ENCODE measurements at places on chromosomes 4 and X.

- DNase-seq: peak; percentile 43
These were observed 252.9 kb upstream of the KLF3 start for GRCh38 chr4:38411092-38411491.

- DNase-seq: no peak
These were observed 44.7 kb downstream of the EVC start for GRCh38 chr4:5755679-5756078.

DNA sequence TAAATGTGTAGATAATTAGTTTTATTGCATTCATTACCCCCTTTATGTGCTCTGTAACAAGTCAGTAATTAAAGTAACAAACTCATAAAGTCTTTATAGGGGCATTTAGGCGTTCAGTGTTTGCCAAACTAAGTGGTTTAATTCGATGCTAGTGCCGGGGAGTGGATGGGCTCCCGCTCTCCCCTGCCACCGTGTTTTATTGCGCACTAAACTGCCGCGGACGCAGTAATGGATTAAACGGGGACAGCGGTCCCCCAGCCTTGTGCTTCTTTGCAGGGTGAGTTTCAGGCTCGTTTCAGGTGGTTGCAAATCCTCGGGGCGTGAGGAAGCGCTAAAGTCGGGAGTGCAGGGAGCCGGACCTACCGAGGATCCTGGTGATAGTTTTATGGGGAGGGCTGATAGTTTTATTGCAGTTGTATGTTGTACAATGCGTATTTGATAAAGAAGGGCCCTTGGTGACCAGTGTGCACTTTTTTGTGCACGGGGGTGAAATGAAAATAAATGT lies 1.6 kb upstream of the PHOX2B start:
- no peak for DNase-seq

DNA sequence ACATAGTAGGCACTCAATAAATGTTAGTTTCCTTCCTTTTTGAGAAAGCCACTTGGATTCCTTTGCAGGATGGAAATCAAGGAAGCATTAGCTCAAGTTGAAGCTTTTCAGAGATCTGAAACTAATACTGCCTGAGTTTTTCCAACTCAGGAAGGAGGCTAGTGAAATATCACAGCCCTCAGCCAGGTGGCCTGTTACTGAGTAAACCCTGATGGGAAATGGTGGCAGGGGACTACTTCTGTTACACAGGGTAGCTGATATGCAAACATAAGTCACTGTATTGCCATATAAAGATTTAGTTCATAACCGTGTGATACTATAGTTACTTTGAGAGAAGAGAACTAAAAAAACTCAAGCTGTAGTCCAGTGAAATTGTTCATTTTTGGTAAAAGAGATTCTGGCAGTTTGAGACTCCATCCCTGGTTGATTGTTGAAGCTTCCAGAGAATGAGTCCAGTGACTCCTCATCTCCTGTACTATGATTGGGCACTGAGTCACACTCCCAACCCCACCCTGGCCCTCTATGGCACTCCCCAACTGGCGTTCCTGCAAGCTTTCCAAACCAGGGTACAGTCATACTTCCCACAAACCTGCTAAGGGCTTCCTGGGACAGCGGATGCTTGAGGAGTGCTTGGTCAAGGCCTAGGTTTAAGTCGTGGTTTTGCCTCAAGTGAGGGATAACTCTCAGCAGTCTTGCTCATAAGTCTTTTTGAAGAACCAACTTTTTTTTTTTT lies 81.8 kb downstream of the MID1IP1 start:
- no peak for DNase-seq

DNA sequence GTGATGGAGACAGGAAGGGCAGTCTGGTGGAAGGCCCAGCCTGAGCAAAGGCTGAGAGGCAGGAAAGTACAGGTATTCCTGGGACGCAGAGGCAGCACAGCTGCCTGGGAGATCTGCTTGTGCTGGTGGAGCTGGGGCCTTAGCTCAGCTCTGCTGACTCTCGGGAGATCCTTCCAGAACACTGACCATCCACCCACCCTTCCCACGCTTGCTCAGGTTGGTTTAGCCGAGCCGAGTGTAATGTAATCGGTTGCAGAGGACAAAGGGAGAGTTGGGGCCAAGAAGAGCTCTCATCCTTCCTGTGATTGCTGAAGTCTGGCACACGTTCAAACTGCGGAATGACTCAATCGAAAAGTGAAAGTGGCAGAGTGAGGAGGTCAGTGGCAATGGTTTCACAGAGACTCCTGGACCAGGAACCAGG lies 43.1 kb upstream of the GPR78 start:
- peak; percentile 29 for DNase-seq

DNA sequence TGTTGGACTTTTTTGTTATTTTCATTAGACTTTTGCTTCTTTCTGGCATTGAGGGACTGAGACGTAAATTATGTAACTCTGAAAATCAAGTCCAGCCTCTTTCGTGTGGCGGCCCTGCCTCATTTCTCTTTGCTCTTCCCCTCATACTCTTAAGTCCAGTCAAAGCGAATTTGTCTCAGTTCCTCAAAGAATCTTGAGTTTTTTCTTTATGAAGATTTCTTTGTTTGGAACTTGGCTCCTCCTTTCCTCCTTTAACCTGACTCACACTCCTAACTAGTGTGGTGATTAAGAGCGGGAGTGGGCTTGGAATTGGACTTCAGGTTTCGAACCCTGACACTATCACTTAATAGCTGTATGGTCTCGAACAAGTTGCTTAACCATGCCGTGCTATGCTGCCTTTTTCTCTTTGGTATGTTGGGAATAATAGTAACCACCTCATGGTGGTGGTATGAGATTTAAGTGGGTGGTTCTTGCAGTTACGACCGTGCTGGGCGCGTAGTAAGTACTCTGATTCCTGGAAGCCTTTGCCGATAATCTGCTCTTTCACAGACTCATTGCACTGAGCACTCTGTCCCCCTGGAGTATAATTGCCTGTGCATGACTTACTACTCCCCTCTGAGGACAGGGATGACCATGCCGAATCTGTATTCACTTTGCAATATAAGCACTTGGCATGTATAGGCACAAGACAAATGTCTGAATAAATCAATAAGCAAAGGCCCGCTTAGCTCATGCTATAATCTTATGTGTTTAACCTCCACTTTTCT lies 19.1 kb downstream of the FNIP2 start:
- no peak for DNase-seq

DNA sequence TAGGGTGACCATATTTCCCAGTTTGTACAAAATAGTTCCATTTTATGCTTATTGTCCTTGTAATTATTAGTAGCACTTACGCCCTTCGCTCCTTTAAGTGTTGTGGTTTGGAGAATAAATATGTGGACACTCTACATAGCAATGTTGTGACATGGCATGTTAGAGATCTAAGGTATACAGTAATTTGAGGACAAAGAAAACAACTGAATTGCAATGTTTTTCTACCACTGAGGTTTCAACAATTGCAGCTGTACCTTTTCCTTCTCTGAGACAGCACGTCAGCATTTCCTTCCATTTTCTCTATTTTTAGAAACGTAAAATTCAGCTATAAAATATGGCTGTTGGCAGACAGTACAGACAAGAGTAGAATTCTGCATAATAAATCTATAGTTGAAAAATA lies 323.1 kb downstream of the MAPK10 start:
- no peak for DNase-seq

DNA sequence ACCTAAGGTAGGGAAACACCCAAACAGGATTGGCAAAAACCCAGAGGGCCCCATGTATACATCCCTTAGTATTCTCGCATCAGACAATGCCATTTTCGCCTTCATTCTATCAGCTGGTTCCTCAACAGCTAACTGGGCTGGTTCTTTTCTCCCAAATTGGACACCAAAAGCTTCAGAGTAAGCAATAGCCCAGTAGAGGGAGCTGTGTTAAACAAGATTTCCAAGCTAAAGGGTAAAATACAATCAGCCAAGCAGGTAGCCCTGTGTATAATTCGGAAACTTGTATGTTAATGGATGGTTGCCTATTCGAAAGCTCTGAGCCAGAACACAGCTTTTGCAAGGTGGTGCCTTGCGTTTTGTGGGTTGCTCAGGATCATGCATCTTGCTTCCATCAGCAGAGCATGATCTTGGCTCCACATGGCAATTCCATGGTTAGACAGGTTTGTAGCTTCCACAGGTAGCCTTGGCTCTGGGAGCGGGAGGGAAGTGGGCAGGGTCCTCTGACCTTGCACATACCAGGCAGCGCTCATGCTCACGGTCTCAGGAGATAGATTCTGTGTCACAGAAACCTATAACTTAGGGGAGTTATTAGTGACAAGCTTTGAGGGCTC lies 115.2 kb upstream of the LNX1 start:
- peak; percentile 9 for DNase-seq

- no peak for DNase-seq
These were observed 244.2 kb downstream of the ANK2 start for GRCh38 chr4:113293674-113294073.

GRCh38 chr4:85430226-85430625 lies 44.7 kb upstream of the ARHGAP24 start:
- no peak for DNase-seq

- no peak for DNase-seq
These were observed 422.6 kb upstream of the SLIT2 start for GRCh38 chr4:19829101-19829500.

GRCh38 chr4:142817442-142817841 lies 28.7 kb downstream of the INPP4B start:
- peak; percentile 69 for DNase-seq

DNA sequence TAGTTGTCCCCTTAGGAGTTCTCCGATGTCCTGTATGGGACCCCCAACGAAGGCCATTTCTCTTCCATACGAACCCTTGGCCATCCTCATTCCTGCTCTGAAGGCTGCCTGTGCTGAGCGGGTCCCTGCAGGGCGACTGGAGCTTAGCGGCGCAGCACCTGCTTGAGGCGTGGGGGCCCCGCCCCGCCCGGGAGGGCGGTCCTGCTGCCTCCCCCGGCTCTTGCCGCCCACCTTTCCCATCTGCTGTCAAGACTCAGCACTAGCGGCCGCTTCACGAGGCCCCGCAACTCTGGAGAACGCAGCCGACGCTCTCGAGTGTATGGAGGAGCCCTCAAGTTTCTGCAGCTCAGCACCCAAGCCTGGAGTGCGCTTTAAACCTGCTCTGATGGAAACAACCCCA lies 197.7 kb downstream of the TRIML1 start:
- no peak for DNase-seq

- DNase-seq: no peak
These were observed 13.8 kb downstream of the BCOR start for GRCh38 chrX:40083979-40084359.

GRCh38 chr4:54107951-54108748 lies 8.2 kb downstream of the GSX2 start:
- no peak for DNase-seq

- no peak for DNase-seq
These were observed 373.0 kb downstream of the MID1IP1 start for GRCh38 chrX:39174241-39174771.

- peak; percentile 35 for DNase-seq
These were observed 941.2 kb upstream of the TENM3 start for GRCh38 chr4:181301735-181302710.

GRCh38 chrX:146707781-146708180 lies 101.8 kb upstream of the CXorf51B start:
- DNase-seq: no peak

DNA sequence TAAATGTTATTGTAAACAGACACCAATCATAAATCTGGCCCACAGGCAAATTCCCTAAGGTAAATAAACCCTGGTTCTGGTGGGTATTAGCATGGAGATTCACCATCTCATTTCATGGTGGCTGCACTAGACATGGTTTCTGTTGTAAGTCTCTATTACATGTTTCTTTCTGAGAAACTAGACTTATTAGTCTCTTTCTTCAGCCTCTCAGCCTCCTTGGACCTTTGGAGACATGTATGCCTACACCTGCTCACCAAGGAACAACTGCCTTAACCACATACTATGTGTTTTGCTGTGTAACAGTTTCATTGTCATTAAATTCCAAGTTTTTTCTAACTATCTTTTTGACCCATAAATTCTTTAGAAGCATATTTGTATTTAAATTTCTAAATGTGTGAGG lies 13.1 kb downstream of the DDIT4L start:
- no peak for DNase-seq

GRCh38 chr4:19832411-19832810 lies 419.3 kb upstream of the SLIT2 start:
- DNase-seq: no peak

- no peak for DNase-seq
These were observed 7.5 kb downstream of the TLR10 start for GRCh38 chr4:38775326-38775725.

DNA sequence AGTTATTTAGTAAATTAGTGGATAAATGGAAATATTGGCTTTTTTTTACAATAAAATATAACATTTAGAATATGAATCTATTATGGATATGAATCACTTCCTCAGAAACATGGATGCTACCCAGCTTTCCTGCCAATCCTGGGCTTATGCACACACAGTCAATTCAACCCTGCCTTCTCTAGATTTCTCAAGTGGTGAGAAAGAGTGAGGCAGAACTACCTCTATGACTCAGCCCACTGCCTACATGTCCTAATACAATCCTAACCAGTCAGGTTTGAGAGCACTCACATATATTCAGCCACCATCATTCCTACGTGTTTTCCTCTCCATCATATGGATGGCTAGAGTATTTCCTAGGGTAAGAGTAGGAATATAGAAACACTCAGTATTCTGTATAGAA lies 91.1 kb upstream of the ANKRD50 start:
- peak; percentile 53 for DNase-seq

DNA sequence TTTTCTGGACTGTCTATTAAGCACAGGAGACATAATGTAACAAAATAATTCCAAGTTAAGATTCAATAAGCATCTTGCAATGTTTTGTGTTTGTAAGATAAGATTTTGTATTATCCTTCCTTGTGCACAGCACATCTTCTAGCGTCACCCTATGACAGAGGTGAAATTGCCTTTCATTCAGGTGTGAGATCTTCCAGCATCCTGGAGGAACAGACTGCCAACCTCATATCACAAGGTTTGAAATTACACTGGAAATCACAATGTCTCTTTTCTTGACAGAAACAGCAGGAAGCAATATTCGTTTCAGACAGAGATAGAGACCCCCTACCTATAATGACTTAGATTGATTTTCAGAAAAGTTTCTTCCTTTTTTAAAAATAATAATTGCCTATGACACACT lies 668.6 kb downstream of the GABRG1 start:
- no peak for DNase-seq

DNA sequence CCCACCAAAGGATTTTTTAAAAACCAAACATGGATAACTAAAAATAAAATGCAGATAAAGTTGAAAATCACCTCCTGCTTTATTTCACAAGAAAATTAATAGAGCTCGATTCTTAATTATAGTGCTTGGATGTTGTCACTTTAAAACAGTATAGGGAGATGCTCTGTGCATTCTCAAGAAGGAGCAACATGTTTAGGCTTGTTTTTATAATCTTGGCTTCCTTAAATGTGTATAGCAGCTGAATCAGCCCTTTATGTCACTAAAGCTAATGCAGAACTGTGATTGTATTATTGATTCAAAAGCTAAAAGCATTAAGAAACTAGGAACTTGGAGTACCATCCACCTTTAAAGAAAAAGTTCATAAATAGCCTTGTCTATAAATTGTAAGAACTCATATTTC lies 12.9 kb downstream of the UTP3 start:
- no peak for DNase-seq

- no peak for DNase-seq
These were observed 7.3 kb upstream of the TMEM33 start for GRCh38 chr4:41927796-41928499.

DNA sequence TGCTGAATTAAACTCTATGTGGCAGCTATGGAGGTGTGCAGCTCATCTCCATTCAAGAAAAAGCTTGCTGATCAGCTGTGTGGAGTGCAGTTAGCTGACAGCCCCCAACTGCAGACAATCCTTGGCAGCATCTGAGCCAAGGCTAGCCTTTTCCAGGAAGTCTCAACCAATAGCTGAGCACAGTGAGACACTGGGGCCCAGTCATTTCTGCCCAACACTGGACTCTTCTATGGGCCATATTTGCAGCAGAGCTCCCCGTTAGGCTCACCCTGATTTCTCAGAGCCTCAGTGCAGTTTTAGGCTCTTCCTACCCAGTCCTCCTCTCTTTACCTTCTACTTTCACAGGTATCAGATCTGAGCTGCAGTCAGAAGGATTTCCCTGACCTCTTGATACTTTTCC lies 12.9 kb downstream of the DDX53 start:
- no peak for DNase-seq
